ENCODE measurements at places on chromosomes 12 and 14.

DNA sequence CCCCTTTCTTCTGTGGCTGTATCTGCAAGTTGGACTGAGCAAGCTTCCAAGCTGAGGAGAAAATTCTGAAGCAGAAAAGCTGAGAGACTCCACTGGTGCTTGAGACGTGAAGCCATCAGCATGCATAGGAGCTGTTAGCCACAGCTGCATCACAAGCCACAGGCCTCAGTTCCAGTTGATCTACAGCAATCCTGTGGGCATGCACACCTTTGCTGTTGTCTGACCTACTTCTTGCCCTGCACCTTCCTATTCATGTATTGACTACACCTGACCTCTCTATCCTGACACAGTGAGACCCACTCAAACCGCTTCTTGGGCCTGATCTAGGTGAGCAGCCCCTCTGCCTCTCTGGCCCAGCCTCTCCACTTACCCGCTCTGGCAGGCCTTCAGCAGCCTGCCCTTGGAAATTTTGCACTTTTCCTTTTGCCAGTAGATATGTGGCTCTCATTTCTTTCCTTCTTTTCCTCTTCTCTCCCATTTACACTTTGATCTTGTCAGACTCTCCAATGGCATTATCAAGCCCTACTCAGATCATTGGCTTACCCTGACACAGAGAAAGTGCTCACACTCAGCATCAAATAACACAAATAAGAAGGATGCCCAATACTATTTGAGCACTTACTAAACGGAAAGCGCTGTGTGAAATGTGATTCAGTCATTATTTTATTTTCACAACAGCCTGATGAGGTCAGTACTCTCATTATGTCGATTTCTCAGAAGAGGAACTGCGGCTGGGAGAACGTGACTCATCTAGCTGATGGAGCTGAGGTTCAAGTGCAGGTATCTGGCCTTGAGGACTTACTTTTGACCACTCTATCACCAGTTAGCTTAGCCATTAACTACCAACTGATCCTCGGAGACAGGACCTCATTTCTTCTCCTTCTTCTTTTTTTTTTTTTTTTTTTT, 21.9 kb upstream of the PTGR2 start:
- peak; percentile 30 for DNase-seq

DNA sequence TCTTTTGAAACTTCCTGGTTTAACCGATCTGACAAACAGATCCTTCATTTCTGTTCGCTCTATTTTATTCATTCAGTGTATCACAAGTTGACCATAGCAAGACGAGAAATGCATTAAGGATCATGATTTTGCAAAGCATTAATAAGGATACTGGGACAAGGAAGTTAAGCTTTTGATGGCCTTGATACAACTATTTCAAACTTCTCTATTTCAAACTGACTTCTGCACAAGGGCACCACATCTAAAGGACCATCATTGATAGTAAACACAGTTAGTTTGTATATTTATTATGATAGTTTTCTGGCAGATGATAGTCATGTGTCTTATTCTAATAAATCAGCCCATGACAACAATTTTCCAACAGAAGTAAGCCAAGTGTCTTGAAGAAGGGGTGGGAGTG, 25.8 kb upstream of the PLXNC1 start:
- no peak for DNase-seq

DNA sequence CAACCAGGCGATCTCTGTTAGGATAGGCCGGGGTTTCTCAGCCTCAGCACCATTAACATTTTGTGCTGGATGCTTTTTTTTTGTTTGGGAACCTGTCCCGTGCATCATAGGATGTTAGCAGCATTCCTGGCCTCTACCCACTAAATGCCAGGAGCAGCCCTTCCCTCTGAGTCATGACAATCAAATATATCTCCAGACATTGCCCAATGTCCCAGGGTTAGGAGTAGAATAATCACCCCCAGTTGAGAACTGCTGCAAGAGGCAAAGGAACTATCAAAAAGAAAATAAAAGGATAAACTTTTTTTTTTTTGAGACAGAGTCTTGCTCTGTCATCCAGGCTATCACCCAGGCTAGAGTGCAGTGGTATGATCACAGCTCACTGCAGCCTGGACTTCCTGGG, 76.0 kb downstream of the ACACB start:
- DNase-seq, result no peak

DNA sequence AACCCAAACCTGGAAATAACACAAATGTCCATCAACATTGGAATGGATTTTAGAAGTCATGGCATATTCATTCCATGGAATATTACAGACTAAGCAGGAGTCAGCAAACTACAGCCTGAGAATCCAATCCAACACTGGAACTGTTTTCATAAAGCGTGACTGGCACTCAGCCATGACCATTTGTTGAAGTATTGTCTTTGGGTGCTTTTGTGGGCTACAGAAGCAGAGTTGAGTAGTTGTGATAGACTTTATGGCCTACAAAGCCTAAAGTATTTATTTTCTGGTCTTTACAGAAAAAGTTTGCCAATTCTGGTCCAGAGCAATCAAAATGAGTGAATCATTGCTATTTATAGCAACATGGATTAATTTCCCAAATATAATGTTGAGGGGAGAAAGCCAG, 34.5 kb upstream of the FRS2 start:
- DNase-seq, result no peak

GRCh38 chr12:2281446-2281845, 228.7 kb downstream of the CACNA1C start:
- no peak for DNase-seq

DNA sequence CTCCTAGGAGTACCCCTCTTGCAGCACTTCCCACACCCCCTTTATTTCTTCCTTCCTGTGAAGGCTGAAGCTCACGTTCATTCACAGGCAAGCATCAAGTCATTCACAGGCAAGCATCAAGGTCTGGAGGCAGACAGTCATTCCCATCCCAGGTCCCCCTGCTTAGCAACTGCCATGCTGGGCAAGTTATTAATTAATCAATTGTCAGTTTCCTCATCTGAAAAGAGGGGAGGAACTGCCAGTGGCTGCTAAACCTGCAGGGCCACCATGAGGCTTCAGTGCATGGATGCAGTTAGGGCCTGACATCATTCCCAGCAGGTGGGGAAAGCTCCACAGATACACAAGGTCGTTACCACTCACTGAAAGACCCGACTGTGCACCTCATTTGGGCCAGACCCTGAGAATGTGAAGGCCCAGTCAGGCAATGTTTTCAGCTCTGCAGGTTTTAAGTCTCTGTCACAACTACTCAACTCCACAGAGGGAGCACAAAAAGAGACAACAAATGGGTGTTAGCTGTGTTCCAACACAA, 85.0 kb upstream of the GPR68 start:
- DNase-seq, result no peak

- DNase-seq, result no peak
These were observed 1.1 kb downstream of the WDR20 start for GRCh38 chr14:102140750-102141145.

DNA sequence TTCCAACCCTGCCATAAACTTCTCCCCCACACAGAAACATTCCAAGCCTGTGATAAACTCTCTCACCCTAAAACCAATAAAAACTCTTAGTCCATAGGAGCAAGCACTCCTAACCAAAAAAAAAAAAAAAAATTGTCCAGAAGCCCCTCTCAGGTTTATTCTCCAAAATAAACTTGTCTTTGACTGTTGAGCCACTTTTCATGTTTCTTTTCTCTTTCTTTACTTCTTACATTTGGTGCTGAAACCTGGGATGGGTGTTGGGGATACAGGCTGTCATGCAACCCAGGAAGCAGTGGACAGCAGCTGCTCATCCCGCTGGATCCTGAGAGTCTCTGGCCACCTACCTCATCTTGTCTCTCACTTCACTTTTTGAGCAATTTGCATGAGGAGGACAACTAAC, 2.0 kb upstream of the ADAM20 start:
- no peak for DNase-seq

- no peak for DNase-seq
These were observed 51.4 kb upstream of the GPR132 start for GRCh38 chr14:105116451-105117256.

GRCh38 chr12:65662590-65662989, 161.7 kb upstream of the HMGA2 start:
- no peak for DNase-seq

GRCh38 chr12:70576341-70577282, 60.6 kb downstream of the PTPRB start:
- DNase-seq, result no peak

GRCh38 chr12:7344833-7345606, 41.1 kb downstream of the ACSM4 start:
- no peak for DNase-seq

DNA sequence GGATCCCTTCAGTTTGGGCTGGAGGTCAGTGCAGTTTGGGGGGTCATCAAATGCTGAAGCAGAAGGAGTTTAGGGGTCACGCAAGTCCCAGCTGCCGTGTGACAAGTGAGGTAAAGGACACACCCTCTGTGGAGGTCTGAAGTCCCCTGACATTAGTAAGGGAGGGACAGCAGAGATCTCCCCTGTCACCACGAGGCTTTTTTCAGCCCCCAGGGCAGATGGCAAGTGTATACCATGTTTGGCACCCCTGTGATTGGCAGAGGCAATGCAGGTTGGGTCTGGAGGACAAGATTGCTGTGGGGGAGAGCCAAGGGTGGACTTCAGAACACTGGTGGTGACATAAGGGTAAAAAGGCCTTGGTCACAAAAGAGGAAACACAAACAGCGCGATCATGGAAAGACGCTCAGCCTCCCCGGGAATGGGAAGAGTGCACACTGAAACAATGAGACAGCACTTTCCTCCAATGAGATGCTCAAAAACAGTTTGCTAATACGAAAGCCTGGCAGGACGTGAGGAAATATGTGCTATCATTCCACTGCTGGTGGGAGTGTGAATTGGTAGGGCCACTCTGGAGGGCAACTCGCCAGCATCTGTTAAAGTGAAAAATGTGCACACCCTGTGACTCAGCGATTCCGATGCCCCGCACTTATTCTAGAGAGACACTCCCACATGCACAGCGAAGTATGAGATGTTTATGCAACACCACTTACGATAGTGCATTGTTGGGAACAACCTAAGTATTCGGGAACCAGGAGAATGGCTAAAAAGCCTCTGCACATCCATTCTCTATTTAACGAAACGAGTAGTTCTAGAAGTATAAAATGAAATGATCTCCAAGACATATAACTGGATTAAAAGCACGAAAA, 14.4 kb upstream of the CD27 start:
- DNase-seq, result no peak

DNA sequence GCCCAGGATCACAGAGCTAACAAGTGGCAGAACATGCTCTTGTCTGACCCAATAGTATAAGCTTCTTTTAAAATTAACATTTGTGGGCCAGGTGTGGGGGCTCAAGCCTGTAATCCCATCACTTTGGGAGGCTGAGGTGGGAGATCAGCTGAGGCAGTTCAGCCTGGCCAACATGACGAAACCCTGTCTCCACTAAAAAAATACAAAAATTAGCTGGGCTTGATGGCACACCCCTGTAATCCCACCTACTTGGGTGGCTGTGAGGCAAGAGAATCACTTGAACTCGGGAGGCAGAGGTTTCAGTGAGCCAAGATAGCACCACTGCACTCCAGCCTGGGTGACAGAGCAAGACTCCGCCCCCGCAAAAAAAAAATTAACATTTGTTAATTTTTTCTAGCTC, 33.0 kb upstream of the IL22 start:
- DNase-seq, result no peak

DNA sequence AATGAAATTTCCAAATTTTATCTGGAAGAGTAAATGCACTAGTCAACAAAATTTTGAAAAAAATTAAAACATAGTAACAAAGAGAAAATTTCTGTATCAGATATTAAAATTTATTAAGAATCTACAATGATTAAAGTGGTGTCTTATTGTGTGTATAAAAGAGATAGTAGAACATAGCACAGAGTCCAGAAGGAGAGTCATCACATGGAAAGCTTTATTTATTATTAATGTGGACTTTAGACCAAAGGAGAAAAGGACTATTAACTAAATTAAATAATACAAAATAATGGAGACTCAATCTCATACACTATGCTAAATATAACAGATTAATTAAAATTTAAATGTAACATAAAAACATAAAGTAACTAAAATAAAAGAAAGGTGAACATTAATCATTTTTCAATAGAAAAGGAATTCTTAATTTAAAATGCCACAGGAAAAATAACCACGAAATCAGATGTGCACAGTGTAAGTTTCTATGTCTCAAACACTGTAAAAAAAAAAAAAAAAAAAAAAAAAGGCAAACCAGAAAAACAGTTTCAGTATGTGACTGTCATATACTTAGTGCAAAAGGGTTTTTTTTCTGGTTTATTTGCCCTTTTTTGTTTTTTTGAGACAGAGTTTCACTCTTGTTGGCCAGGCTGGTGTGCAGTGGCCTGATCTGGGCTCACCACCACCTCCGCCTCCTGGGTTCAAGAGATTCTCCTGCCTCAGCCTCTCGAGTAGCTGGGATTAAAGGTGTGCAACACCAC, 95.4 kb downstream of the MYF5 start:
- DNase-seq, result no peak

GRCh38 chr14:102103062-102103695, 16.3 kb upstream of the HSP90AA1 start:
- no peak for DNase-seq

- no peak for DNase-seq
These were observed 11.5 kb upstream of the PLEK2 start for GRCh38 chr14:67423424-67423823.

DNA sequence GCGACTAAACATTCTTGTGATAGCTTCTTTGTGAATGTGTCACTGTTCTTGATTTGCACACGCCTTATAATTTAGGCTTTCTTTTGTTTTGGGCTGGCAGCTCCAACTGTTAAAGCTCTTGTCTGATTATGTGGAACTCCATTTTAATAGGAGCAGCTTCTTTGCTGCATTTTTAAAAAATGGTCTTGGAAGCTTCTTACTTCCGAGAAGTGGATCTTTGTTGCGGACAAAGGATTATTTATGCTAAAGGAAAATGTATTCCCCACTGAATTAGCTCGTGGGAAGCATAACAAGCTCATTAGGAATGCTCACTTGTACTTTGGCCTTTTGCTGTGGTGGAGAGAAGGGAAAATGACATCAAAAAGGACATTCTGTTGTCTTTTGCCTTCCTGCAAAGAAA, 20.0 kb downstream of the GAS2L3 start:
- no peak for DNase-seq

GRCh38 chr12:18145924-18146323, 55.9 kb upstream of the RERGL start:
- no peak for DNase-seq

GRCh38 chr12:47111392-47111778, 31.6 kb upstream of the AMIGO2 start:
- no peak for DNase-seq

DNA sequence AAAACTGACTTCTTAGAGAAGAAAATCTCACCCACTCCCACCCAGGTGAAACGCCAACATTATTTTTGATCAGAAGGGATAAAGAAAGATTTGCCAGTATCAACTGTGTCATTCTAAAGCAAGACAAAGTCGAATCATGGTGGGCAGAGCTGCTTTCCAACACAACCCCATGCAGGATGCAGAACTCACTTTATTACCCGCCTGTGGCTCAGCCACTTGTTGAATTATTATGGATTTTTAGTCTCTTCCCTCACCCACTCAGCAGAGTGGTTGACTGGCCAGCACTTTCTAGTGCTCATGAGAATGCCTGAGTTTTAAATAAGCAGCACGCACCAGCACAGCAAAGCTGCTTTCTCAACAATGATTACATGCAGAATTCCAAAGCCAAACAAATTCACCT, 32.1 kb downstream of the CRACR2A start:
- no peak for DNase-seq

Measured in stimulated activated CD4-positive, alpha-beta T cell treated with anti-CD3 and anti-CD28 coated beads, Interleukin-2, amount 100 ng/mL, for 48 hours (primary cell).